ENCODE measurements at places on chromosomes 12 and 14.

- DNase-seq, result no peak
These were observed 2.9 kb downstream of the TAS2R43 start for GRCh38 chr12:11089246-11089645.

DNA sequence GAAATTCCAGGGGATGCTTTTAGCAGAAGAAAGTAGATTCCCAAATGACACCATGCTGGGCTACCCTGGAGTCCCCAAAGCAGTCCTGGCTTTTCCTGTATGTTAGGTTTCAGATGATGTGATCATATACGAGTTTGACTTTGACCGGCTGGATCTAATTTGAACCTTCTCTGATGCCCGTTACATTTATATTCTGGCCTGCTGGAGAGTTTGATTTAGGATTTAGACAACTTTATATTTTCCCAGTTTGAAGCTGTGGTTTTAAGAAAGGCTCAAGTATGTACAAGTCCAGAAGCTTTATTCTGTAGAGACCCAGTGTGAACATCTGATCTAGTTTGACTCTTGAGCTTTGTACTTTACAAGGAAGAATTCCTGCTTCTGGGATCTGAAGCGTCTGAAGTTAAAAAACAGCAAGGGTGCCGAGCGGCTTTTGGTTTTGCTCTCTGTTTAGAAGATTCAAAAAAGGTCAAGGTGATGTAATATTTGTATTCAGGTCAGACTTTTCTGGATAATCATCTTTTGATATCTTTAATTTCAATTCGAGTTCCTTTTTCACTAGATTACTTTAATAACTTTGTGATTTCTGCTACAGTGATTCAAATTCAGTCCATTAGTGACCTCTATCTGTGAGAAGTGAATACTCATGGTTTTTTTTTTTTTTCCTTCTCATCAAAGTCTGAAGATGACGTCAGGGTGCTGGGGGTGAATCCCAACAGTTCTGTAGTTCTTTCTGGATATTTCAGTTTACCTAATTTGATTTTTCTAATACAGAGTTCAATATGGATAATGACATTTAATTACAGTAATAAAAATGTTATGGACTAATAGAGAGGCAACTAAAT lies 6.3 kb downstream of the FLRT2 start:
- DNase-seq, result peak; percentile 38

GRCh38 chr14:103735815-103736545 lies 20.4 kb downstream of the ZFYVE21 start:
- no peak for DNase-seq

- no peak for DNase-seq
These were observed 21.4 kb upstream of the RPLP0 start for GRCh38 chr12:120222288-120222832.

DNA sequence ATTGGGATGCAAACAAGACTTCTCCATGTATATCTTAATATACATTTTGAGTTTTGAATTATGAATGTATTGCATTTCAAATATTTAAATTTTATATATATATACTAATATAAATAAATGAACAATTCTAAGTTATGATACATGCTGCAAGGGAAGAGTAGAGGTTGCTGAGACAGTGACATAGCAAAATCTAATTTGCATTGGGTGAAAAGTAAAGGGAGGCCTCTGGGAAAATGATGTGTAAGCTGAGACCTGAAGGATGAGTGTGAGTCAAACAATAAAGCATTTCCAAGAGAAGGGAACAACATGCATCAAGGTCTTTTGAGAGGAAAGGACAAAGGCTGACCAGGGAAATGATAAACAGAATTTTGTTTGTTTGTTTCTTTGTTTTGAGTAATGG lies 62.9 kb upstream of the PTPRQ start:
- no peak for DNase-seq

GRCh38 chr12:64304571-64304970 lies 82.5 kb upstream of the KICS2 start:
- DNase-seq, result no peak

DNA sequence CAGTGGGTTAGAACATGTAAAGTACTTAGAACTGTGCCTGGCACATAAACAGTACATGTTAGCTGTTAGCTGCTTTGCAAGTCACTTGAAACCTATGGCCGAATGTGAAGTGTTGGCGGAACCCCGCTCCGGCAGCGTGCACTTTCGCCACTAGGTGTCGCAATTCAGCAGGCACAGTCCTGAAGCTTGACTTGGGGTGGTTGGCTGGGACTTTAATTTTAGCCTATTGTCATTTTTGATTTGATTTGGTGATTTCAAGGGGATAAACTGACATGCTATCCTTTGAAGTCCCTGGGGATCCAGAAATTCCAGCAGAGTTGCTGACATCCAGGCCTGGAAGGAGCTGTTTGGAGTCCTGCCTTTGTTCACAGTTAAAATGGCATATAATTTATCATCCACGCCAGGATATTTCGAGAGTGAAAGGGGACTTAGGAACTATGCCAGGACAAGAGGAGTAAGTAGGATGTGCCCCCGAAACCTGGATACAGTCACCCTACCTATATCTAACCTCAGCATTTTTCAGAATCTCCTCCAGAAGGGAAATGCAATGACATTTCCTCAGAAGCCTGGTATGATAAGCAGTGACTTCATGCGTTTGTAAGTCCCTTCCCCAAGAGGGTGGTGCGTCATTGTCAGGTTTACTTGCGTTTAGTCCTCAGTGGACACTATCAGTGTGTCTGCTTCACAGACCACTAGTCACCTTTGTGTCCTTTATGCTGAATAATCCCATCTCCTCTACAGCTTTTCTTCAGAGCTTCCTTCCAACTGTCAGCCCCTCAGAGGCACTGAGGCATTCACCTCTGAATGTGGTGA lies 3.5 kb upstream of the TSPAN9 start:
- peak; percentile 87 for DNase-seq

GRCh38 chr14:21308132-21308478 lies 28.2 kb downstream of the RPGRIP1 start:
- no peak for DNase-seq

DNA sequence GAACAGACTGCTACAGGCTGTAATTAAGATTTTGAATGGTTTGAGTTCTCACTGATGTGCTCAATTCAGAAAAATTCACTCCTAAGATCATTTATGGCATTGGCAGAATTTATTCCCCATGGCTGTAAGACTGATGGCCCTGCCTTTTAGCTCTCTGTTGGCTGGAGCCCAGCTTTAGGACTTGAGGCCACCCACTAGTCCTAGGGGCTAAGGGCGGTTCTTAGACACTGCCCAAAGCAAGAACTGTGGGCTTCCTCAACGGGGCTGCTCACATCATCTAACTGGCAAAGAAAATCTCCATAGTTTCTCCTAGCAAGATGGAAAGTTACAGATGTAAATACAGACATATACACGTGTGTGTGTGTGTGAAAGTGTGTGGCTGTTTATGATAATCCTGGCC lies 3.4 kb upstream of the CCER1 start:
- no peak for DNase-seq

DNA sequence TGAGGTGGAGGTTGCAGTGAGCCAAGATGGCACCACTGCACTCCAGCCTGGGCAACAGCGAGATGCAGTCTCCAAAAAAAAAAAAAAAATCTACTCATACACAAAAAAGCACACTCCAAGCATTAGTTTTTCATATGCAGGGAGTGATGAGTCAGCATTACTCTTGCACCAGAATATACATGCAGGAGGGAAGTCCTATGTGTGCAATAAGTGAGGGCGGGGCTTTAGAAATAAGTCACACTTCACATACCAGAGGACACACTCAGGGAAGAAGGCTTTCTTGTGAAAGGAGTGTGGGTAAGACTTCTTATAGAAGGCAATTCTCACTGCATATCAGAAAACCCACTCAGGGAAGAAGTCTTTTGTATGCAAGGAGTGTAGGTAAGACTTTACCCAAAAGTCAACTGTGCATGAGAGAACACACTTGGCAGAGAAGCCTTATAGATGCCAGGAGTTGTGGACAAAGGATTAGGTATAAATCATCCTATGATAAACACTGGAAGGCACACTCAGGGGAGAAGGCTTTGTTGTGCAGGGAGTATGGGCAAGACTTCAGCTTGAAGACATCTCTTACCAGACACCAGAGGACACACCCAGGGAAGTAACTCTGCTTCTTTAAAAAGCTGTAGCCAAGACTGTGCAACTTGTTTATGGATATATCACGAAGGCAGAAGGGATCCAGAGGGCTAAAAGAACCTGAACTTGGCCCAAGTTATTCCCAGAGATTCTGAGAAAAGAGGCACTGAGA lies 50.5 kb downstream of the ATF7 start:
- peak; percentile 79 for DNase-seq

DNA sequence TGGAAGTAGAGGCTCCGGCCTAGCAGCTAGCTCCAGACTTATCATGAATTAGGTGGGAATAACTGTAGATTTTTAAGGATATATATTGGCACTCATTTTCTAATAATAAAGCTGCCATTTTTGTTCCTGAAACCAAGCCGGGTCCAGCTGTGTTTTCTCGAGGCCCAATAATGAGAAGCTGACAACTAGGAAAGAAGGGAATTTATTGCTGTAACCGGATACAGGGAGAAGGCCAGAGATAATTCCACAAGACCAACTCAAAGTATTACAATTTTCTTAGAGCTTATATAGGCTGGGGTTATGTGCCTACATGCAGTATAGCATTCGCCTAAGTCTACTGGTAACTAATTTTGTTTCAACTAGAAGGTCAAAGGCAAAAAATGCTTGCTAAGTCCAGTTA lies 122.3 kb upstream of the FBXO33 start:
- DNase-seq, result no peak

GRCh38 chr12:118432812-118433545 lies 56.6 kb downstream of the SUDS3 start:
- no peak for DNase-seq

DNA sequence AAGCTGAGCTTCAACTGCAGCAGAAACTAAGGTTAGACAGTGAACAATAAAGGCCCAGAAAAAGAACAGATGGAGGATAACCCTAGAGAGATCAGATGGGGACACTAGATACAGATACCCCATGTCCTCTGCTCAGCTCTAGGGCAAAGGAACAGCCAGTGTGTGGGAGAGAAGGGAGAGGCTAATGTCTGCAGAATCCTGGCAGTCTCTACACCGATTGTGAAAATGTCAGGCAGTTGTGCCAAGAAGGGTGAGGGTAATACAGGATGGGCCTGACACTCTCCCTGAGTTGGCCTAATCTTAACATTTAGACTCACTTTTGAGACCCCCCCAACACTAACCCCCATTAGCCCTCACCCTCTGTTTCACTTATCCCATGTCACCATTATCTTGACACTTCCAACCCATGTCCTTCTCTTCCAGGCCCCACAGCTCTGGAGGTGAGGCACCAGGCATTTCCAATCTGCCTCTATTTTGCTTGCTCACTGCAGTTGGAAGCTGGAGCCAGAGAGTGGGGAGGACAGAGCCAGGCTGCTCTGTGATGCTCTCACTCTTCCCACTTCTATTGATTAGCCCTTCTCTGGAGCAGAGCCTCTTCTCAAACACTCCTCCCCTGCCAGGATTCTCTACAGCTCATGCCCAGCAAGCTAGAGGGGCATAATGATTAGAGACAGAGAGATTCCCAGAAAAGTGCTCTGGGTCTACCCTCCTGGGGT lies 3.0 kb upstream of the BLOC1S1 start:
- DNase-seq, result no peak

DNA sequence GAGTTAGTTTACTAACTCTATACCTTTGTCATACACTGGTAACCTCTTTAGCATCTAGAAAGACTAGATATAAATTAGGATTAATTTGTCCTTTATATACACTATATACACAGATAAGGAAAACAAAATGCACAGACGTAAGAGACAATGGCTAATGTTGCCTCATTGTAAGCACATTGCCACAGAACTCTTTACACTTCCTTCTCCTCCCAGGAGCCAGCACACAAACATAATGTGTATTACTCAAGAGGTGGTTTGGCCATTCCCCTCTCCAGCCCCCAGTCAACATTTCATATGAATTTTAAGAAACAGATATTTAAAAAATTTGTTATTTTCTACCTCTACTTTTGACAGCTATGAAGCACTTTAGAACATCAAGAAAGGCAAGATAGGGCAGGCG lies 131.4 kb upstream of the OR4E1 start:
- peak; percentile 22 for DNase-seq

DNA sequence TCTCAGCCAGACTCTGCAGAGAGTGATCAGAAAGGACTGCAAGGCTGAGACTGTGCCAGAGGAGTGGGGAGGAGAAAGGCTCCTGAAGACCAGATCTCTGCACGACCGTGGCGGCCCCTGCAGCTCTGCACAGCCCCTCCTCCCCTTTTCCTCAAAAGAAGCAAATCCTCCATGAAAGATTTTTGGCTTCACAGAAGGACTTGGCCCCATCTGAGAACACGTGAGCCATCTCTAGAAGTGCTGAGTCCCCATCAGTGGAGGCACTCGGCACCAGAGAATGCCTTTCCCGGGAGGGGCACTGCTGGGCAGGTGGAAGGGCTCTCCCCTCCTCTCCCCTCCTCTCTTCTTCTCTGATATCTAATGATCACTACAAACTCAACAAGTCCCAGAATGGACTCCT lies 6.8 kb downstream of the FIGNL2 start:
- DNase-seq, result no peak

DNA sequence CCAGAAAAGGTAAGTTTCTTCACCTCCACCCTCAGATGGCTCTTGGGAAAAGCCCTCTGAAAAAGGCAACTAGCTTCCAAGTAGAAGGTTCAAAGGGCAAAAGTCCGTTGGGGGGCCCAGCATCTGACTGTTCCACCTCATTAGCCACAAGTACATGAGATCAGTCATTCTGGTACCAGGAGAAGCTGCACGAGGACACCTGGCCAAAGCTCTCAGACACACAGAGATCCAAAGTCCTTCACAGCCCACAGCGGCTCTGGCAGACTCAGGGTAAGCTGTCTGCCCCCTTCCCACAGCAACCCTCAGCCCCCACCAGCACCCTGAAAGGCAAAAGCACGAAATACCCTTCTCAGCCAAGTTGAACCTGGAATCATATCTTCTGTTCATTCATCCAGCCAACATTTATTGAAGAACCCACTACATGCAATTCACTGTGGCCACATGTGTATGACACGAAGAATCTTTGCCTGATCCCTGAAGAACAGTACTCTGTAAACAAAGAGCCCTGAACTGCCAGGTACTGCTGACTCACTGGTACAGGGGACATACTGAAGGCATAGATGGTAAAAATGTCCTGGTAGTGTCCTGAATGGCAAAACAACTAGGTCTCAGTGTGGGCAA lies 19.0 kb downstream of the SLC7A7 start:
- no peak for DNase-seq

- no peak for DNase-seq
These were observed 33.7 kb downstream of the VWF start for GRCh38 chr12:6090803-6091202.

- DNase-seq, result no peak
These were observed 3.3 kb downstream of the UNG start for GRCh38 chr12:109100741-109101140.

DNA sequence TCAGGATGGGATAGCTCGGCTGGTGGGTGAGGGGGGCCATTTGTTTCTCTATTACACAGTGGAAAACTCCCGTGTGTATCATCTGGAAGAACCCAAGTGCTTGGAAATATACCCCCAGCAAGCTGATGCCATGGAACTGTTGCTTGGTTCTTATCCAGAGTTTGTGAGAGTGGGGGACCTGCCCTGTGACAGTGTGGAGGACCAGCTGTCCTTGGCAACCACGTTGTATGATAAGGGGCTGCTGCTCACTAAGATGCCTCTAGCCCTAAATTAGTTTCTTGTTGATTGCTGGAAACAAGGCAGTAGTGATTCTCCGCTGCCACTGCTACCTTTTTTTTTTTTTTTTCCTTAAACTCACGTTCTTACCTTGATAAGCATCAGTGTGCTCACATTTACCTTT lies 1.9 kb downstream of the RIOX1 start:
- DNase-seq, result peak; percentile 63

- no peak for DNase-seq
These were observed 63.9 kb downstream of the AACS start for GRCh38 chr12:125129179-125129571.
